ENCODE measurements at places on chromosomes 1 and 21.

DNA sequence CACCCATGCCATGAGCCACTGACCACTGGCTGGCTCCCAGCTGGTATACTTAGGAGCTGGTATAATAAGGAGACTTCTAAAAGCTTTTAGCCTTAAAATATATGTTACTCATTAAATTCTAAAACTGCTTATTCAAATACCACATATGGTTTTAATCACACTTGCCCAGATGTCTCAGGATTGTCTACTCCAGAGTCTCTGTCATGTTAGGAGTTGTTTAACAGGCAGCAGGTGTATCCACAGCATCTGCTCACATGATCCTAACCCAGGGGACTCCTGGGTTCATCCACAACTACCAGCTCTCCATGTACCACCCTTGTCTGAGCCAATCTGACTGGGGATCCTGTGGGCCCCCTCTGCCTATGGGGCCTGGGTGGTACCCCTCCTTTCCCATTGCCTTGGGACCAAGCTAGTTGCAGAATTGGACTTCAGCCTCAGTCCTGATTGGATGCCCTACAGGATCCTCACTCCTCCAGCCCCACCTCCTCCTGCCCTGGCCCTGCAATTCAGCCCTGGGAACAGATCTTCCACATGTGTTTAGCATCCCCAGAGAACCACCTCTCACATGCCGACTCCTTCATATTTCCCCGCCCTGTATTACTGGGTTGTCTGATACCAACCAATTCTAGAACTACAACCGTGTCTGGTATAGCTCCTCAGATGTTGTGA, 61.3 kb downstream of the BCAR3 start:
- no peak for DNase-seq

GRCh38 chr1:102472520-102472919, 475.8 kb upstream of the OLFM3 start:
- DNase-seq = no peak

GRCh38 chr1:234495231-234495990, 16.4 kb upstream of the TARBP1 start:
- DNase-seq = no peak

DNA sequence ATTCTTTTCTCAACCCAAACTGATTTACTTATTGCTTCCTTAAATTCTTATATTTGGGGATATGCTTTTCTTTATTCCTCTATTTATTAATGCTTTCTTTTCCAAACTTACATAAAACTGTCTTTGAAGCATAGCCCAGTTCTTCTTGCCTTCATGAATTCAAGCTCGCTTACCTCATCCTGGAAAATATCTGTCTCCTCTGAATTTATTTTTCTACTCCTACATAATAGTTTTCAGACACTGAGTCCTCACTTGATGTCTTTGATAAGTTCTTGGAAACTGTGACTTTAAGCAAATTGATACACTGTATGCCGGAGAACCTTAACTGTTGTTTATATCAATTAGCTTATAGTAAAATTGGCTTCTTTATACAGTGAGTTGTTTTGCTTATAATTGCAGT, 93.8 kb downstream of the ZFYVE9 start:
- DNase-seq = no peak

GRCh38 chr1:246255773-246256172, 251.3 kb downstream of the SMYD3 start:
- DNase-seq = no peak

DNA sequence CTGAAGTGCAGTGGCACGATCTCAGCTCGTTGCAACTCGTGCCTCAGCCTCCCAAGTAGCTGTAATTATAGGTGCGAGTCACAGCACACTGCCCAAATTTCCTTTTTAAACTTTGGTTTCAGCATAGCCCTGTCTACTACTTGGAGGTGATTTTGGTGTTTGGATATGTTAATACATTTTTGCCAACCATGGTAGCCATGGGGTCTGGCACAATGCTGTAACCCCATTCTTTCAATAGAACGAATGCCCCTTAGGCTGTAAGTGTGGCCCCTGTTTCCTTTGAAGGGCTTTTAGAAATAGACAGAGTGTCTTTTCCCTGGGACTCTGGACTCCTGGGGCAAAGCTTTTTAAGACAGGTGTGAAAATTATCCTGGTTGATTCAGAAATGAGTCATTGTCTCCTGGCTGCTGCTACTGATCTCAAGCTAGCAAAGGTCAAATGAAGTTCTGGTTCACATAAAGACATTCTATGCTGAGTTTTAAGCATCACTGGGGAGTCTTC, 141.1 kb upstream of the RUNX1 start:
- DNase-seq = no peak

All from HepG2 (cell line).